HuH-7 (cell line): ENCODE measurements at places on chromosomes 2 and 18.
A peak's percentile ranks its signal among the peaks of the same experiment; 100 is the strongest.

DNA sequence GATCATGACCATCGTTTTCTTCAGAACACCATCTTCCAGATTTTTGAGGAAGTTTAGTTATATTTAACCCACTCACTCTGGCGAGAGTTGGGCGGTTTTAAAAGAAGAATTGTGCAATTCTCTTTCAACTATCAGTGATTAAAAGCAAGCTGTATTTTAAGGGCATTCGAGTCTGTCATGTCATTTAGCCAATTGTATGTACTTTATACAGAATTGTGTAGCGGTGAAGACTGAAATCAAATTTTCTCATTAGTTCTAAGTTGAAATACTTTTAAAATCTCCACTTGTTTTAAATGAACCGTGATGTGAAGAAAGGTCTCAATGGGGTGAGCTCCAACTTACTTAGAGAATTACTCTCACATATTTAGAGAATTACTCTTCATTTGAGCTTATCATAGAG, 214.6 kb upstream of the DTNA start:
- DNase-seq, result no peak

GRCh38 chr2:173602153-173602795, 247.6 kb downstream of the CDCA7 start:
- no peak for DNase-seq

GRCh38 chr2:45823723-45824206, 172.3 kb downstream of the PRKCE start:
- DNase-seq, result no peak

DNA sequence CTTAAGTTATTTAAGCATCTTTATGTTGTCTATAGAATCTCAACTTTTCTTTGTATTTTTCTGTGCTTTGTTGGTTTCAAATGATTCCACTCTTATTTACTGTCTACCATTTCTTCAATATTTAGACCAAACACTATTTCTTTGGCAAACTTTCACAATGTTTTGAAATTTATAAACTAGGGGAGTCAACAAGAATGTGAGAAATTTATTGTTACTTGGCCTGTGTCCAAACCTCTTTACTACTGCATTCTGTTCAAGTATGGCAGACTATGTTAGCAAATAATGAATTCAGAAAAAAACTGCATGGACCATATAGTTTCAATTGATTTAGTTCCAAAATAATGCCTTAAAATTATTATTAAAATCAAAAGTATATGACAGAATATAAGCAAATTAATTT, 470.2 kb downstream of the FBXO15 start:
- DNase-seq, result no peak

DNA sequence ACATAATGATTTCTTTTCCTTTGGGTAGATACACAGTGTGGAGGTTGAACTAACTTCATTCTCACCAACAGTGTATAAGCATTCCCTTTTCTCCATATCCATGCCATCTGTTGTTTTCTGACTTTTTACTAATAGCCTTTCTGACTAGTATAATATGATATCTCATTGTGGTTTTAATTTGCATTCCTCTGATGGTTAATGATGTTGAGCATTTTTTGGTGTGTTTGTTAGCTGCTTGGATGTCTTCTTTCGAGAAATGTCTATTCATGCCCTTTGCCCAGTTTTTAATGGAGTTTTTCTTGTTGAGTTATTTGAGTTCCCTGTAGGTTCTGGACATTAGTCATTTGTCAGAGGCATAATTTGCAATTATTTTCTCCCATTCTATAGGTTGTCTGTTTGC, 59.8 kb downstream of the MARCHF4 start:
- no peak for DNase-seq

DNA sequence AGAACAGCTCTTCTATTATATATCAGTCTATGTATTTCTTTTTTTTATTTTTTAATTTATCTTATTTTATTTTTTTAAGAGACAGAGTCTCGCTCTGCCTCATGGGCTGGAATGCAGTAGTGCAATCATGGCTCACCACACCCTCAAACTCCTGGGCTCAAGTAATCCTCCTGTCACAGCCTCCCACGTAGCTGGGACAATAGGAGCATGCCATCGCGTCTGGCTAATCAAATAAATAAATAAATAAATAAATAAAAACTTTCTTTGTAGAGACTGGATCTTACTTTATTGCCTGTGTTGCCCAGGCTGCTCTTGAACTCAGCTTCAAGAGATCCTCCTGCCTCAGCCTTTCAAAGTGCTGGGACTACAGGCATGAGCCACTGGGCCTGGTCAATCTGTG, 117.0 kb downstream of the RBMS1 start:
- no peak for DNase-seq

DNA sequence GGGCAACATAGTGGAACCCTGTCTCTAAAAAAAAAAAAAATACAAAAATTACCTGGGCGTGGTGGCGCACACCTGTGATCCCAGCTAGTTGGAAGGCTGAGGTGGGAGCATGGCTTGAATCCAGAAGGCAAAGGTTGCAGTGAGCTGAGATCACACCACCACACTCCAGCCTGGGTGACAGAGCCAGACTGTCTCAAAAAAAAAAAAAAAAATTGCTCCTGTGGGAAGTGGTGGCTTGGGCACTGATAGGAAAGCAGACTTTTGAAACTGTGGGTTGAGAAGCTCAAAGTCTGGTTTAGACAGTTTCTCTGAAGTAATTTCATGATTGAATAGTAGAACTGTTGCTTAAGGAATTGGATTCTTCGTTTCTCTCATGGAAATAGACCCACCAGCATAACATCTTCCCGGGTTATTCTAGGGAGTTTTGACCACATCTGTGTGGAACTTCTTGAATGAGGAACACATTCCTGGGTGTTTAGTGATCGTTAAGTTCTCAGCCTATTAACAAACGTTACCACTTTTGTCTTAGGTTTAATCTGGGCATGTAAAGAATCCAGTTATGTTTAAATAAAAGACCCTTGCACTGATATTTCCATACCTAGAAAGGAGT, 33.5 kb downstream of the GRHL1 start:
- no peak for DNase-seq

GRCh38 chr2:83233326-83233725, 1225.8 kb downstream of the SUCLG1 start:
- peak; percentile 19 for DNase-seq

- no peak for DNase-seq
Measured at GRCh38 chr18:59308938-59309260, 9.6 kb downstream of the CPLX4 start.

GRCh38 chr2:215724146-215724545, 288.3 kb upstream of the FN1 start:
- DNase-seq, result no peak

DNA sequence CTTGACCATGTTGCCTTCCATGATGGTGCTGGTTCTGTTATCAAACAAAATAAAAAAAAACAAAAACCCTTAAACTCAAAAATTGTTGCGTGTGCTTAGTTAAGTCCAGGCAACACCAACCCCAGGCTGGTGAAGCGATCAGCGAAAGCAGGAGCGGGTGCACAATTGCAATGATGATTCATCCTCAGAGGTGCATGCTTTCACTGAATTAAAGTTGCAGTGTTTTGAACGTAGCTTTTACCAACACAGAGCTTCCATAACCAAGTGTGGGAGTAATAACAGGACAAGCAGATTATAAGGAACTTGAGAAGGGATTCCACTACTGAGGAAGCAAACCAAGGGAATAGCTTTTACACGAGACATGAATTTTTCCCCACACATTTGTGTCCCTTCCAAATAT, 39.7 kb upstream of the RAPH1 start:
- DNase-seq, result no peak

GRCh38 chr2:191974676-191975075, 127.8 kb upstream of the CAVIN2 start:
- DNase-seq, result no peak
